Keratinocyte (primary cell): ENCODE measurements at places on chromosomes 5 and 9. TPM values are rescaled to one million over a fixed set of nuclear protein-coding genes. Genes with fewer than 3 reads are reported as not detected.
A peak's percentile ranks its signal among the peaks of the same experiment; 100 is the strongest.

- no peaks in the 10 kb centered on the region for H3K27me3 ChIP-seq
- H3K4me1 ChIP-seq: peaks cover 12% of the 10 kb centered on the region
- H3K36me3 ChIP-seq: peaks cover 3% of the 10 kb centered on the region
- no peak overlapping the region for H3K27ac ChIP-seq
- no peak for DNase-seq
- H3K4me3 ChIP-seq: no peak overlapping the region
Measured at GRCh38 chr9:32518276-32518675, 7.7 kb downstream of the RIGI start.

DNA sequence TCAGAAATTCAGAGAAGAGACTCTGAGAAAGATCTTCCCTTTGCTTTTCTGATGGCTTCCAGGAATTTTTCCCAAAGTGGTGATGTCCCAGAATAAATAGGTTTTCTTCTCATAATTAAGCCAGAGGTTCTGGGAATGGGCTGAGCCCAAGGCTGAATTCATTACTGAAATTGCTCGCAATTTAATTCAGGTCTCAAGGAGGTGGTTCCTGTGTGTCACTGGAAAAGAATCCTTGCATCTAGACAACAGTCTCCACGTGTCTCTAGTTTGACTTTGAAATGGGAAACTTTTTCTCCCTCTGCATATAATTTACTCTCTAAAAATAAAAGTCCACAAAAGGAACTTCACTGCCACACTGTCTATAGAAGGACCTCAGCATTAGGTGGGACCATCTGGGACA, 27.8 kb upstream of the STX17 start:
- H3K27me3 ChIP-seq: peaks cover 7% of the 10 kb centered on the region
- DNase-seq: no peak
- no peaks in the 10 kb centered on the region for H3K36me3 ChIP-seq
- H3K4me1 ChIP-seq: no peaks in the 10 kb centered on the region
- H3K27ac ChIP-seq: no peak overlapping the region

DNA sequence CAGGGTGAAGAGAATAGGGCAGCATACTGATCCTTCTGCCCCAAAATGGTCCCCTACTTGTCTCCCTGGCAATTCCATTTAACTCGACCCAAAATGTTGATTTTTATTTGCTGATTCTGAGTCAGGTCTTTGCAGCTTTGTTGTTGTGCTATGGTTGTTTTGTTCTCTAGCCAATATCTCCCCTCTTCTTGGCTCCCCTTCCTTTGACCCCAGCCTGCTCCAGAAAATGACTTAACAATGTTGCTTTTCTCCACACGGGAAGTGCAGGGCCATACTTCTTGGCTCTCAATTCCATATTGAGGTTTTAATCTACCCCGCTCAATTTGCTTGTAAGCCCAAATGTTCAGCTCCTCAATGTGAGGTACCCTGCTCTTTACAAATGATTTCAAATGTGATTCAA, 330.0 kb downstream of the RASEF start:
- no peaks in the 10 kb centered on the region for H3K4me1 ChIP-seq
- no peaks in the 10 kb centered on the region for H3K27me3 ChIP-seq
- DNase-seq: no peak
- H3K27ac ChIP-seq: no peak overlapping the region
- H3K4me3 ChIP-seq: no peak overlapping the region

GRCh38 chr5:45037927-45038326, 229.2 kb downstream of the MRPS30 start:
- H3K4me1 ChIP-seq: no peaks in the 10 kb centered on the region
- no peak overlapping the region for H3K4me3 ChIP-seq
- no peaks in the 10 kb centered on the region for H3K36me3 ChIP-seq
- no peak for DNase-seq
- H3K27ac ChIP-seq: no peak overlapping the region

DNA sequence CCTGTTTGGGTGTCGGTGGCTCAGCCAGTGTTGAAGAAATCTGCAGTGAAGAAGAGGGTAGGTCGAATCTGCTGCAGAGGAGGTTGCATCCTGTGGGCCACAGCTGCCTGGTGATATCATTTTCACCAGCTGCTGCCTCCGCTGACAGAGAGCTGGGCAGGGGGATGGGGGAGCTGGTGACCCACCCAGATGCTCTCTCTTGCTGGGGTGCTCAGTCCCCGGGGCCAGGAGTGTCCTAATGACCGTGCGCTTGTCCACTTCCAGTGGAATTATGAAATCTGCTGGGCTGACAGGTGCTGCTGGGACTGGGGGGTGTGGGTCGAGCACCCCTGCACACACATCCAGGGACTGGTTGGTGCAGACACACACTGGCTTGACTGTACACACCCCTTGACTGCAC, 83.2 kb upstream of the IRX4 start:
- no peaks in the 10 kb centered on the region for H3K27me3 ChIP-seq
- H3K4me1 ChIP-seq: peaks cover 16% of the 10 kb centered on the region
- H3K36me3 ChIP-seq: no peaks in the 10 kb centered on the region

- H3K27me3 ChIP-seq: no peaks in the 10 kb centered on the region
- no peaks in the 10 kb centered on the region for H3K36me3 ChIP-seq
- H3K27ac ChIP-seq: peak overlapping the region; percentile 50
Measured at GRCh38 chr5:97735209-97735608, 552.2 kb upstream of the RIOK2 start.

- no peak overlapping the region for H3K4me3 ChIP-seq
- H3K27ac ChIP-seq: no peak overlapping the region
- H3K36me3 ChIP-seq: no peaks in the 10 kb centered on the region
- no peak for DNase-seq
Measured at GRCh38 chr5:100446879-100447430, 88.2 kb upstream of the FAM174A start.

- no peaks in the 10 kb centered on the region for H3K27me3 ChIP-seq
- H3K27ac ChIP-seq: no peak overlapping the region
- no peak overlapping the region for H3K4me3 ChIP-seq
- no peaks in the 10 kb centered on the region for H3K36me3 ChIP-seq
Measured at GRCh38 chr9:112193572-112194288, 18.6 kb upstream of the SUSD1 start.

NDST1 gene
- 24.9 to 43.5 TPM (median 36.2 TPM) in 3 replicates for polyA plus RNA-seq

ALDH1A1 gene
- polyA plus RNA-seq: 0.08 to 0.32 TPM in 2 of 3 replicates, not detected in the other

NPR3 gene
- 0.01 to 0.55 TPM (median 0.12 TPM) in 3 replicates for polyA plus RNA-seq
